ENCODE measurements at places on chromosomes 2 and 18.

GRCh38 chr2:86033751-86034692 is 71.7 kb downstream of the POLR1A start:
- DNase-seq: no peak

GRCh38 chr18:73514449-73514848 is 633.2 kb downstream of the FBXO15 start:
- no peak for DNase-seq

DNA sequence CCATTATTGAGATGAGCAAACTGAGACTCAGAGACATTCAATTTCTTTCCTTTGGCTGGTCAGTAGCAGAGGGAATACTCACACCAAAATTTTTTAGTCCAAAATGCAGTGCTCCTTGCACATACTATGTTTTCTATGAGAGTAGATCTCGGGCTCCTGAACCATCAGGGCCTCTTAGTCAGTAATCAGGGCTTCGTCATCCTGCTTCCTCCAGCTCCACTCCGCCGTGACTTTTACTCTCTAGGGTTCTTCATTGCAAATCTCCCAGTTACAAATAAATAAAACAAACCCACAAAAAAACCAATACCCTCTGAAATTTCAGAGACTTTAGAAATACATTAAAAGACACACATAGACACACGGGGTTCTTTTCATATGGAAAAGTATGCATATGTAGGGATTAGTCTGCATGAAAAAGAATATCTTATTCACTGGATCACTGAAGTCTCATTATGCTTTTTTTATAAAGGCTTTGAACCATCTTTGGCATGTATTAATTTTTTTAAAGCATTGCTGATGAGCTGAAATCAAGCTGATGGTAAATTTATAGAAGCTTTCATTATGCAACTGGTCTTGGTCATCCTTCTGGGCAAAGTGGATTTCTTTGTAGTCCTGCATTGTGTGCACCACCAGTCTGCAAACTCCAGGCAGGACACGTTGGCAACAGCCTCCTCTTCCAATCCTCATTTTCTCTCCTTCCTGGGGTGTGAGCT is 235.0 kb downstream of the ICOS start:
- DNase-seq: no peak

DNA sequence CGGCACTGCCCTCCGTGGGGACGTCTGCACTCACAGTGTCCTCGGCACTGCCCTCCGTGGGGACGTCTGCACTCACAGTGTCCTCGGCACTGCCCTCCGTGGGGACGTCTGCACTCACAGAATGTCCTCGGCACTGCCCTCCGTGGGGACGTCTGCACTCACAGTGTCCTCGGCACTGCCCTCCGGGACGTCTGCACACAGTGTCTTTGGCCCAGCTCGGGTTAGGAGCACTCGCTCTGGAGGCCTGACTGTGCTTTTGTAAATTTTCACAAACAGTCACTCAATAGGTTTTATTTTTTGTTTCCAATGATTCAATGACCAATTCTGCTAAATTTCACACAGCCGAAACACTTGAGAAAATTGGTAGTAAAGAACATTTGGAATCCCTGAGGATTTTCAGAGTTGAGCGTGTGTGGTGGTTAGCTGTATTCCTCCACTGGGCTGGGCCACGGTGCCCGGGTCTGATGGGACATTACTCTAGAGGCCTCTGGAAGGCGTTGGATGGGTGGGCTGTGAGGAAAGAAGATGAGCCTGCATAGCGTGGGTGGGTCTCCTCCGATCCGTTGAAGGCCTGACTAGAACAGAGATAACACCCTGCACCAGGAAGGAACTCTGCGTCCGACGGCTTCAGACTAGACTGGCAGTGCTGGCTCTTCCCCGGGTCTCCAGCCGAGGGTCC is 134.8 kb downstream of the RTP5 start:
- DNase-seq: no peak

GRCh38 chr18:35680139-35680551 is 98.6 kb downstream of the GALNT1 start:
- DNase-seq: no peak

- DNase-seq: no peak
Observed at GRCh38 chr2:97735161-97735561, 21.8 kb downstream of the ZAP70 start.

DNA sequence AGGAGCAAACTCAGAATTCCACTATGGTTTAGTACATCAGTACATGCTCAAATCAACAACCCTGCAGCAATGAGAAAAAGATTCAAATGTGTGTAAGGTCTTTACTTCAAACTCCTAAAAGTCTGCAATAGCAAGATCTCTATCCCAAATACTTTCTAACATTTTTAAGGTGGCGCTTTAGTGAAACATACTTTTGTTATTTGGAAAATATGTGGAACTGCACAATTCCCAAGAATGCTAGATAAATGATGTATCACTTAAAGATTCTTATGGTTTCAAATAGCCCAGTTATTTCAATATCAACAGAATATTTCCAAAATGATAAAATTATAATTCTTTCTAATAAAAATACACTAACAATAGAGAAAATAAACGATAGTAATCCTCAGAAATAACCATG is 227.6 kb upstream of the SMAD7 start:
- DNase-seq: no peak

- DNase-seq: no peak
Observed at GRCh38 chr2:13676269-13676668, 956.2 kb upstream of the LRATD1 start.

GRCh38 chr18:6960656-6961055 is 156.9 kb downstream of the LAMA1 start:
- DNase-seq: no peak

- no peak for DNase-seq
Observed at GRCh38 chr2:233060501-233060979, 398 bp downstream of the INPP5D start.

DNA sequence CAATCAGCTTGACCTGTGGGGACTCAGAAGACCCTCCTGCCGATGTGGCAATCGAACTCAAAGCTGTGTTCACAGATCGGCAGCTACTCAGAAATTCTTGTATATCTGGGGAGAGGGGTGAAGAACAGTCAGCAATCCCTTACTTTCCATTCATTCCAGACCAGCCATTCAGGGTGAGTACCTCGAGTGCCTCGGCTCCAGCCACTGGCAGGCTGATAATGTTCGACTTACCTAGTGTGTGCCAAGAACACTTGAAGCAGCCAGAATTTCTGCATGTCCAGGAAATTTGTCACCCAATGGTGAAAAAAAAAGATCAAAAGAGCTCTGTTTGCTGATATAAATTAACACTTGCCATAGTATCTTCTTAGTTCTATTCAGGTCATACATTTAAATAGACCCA is 2.3 kb downstream of the LGALSL start:
- no peak for DNase-seq

DNA sequence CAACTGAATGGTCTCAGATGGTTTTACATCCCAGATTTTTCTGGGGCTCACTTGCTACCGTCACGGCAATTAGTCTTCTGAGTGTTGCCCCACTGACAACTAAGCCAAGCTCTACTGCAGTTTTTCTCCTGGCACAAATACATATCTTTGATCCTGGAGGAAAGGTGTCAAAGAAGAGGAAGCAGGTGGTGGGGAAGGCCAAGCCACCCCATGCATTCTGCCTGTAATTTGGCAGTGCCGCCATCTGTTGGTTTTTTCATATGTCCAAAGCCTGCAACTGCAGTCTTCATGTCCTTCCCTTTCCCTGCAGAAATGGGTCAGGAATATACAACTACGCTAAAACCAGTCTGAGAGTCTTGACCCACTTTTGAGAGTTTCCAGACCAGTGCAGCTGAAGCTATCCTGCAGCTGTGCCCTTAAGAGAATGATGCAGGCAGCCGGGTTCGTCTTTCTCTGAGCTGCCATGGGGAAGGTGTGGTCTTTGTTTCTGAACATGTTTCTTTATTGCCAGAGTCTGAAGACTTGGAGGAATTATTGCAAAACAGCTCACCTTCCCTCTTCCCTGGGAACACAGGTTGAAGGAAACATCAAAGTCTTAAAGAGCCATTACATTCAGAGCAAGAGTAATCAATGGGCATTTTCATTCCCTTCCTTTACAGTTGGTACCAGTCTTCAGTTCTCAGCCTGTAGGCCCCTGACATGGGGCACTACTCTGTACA is 71.8 kb upstream of the ATL2 start:
- no peak for DNase-seq

DNA sequence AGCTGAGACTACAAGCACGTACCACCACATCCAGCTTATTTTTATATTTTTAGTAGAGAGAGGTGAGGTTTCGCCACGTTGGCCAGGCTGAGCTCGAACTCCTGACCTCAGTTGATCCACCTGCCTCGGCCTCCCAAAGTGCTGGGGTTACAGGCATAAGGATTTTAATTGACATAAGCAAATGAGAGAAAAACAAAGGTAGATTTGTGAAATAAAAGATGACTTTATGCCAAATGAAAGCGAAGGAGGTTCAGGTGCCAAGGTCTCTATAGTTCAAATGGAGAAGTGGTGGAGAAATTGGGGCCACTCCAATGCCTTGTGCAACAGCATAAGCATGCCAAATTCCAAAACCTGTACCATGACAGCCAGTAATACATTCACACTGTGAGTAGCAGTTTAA is 180.6 kb downstream of the MREG start:
- DNase-seq: no peak

DNA sequence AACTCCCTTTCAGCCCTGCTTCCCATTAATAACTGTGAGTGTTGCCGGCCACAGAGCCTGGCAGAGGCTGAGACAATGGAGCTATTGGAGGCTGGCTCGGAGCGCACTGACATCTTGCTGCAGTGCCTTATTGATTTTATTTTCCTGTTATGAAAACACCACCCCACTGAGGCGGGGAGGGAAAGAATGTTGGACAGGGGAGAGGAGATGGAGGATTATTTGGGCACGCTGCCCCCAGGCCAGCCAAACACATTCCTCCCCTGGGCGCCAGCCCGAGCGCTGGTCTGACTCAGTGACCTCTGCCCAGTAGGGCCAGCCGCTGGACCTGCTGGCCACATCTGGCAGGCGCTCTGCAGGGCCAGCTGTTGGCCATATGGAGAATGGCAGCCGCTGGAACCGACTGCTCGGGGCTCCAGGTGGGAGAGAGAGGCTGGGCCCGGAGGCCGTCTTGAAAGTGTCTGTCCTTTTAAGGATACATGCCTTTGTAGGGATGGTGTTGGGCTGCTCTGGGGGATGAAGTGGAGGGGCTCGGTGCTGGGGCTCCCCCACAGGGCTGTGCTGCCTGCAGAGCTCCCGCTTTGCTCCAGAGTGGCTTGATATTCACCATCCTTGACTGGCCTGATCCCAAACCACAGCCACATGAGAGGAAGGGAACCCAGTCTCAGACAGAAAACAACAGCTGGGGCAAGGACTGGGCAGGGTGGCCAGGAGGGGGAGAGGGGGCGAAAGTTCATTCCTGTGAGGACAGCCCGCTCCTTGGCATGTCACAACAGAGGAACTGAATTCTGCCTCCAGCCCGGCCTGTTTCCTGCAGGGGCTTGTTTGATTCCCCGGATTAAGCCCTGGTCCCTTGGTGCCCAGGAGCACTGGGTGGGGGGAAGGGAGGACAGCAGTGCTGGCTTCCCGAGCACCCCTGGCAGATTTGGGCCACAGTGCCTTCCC is 179.0 kb downstream of the KLHL29 start:
- no peak for DNase-seq

- DNase-seq: no peak
Observed at GRCh38 chr2:96092573-96092877, 23.8 kb downstream of the ADRA2B start.

GRCh38 chr2:170113168-170113894 is 64.6 kb upstream of the MYO3B start:
- no peak for DNase-seq

GRCh38 chr18:79487183-79487800 is 91.6 kb downstream of the NFATC1 start:
- no peak for DNase-seq

DNA sequence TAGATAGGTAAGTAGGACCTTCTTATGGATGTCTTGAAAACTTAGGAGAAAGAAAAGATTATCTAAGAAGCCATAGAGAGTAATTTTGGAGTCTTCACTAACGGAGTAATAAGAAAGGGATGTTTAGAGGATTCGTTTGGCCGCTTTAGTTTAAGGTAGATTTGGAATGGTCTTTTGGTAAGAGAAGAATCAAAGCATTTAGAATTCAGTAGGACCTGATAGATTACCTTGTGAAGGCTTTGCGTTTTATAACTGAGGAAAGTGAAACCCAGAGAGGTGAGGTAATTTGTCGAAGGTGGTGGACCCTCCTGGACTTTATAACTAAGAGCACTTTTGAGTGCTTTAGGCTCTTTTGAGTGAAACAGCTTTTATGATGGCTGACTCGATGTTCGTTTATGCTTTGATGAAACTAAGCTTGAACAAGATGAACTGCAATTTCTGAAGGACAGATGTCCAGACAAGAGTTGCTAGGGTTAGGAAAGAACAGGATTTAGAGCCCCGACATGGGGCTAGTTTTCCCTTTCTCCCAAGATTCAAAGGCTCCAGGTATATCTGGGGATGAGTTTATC is 1.3 kb downstream of the MYL12B start:
- DNase-seq: no peak

DNA sequence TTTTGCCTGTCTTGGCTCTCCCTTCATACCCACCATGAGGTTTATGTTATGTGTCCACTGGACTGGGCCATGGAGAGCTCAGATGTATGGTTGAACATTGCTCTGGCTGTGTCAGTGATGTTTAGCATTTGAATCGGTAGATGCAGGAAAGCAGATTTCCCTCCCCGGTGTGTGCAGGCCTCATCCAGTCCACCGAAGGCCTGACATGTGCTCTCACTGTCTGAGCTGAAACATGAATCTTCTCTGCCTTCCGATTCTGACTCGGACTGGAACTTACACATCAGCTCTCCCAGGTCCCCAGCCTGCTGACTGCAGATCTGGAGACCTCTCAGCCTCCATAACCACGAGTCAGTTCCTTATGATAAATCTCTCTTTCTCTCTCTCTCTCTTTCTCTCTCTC is 72.4 kb upstream of the SLC66A3 start:
- no peak for DNase-seq

GRCh38 chr2:177733-178132 is 86.1 kb downstream of the SH3YL1 start:
- DNase-seq: no peak

- no peak for DNase-seq
Observed at GRCh38 chr2:241957276-241957675, 87.7 kb downstream of the RTP5 start.

DNA sequence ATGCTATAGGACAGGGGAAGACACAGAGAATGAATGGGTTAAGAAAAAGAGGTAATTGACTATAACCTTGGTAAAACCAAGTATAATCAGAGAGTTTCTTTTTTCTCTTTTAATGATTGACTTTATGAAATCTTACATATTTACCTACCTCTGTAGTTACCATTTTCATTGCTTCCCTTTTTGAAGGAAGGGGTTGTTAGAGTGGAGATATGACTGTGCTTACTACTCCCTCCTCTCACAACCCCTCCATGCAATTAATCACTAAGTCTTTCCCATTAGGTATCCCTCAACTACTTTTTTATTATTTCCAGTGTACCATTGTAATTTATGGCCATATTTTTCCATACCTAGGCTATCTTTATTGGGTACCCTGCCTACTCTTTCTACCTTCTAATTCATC is 71.4 kb downstream of the WDR7 start:
- DNase-seq: no peak

GRCh38 chr2:20168048-20168726 is 56.7 kb downstream of the SDC1 start:
- no peak for DNase-seq

Data from stimulated activated CD8-positive, alpha-beta memory T cell treated with anti-CD3 and anti-CD28 coated beads, Interleukin-7, amount 100 ng/mL, for 24 hours (primary cell).